H9 (cell line): ENCODE measurements at places on chromosomes 6 and 20. TPM values are rescaled to one million over a fixed set of nuclear protein-coding genes. Genes with fewer than 3 reads are reported as not detected.

DNA sequence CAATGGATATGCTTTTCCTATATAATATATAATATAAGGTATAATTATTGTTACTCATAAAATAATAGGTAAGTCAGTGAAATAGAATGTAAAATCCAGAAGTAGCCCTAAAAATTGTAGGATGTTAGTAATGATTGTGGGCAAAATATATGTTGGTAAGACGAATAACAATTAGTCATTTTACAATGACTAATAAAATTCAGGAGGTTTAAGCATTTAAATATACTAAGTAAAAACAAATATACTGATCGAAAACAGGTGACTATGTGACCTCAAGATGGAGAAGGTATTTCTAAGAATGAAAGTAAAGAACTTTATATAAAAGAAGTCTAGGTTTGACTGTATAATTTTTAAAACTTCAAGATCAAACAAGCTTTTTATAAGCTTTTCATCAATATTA is 28.9 kb downstream of the FUCA2 start:
- H3K27me3 ChIP-seq: no peaks in the 10 kb centered on the region
- no peaks in the 10 kb centered on the region for H3K4me1 ChIP-seq
- DNase-seq: no peak
- H3K27ac ChIP-seq: no peak overlapping the region
- H3K4me3 ChIP-seq: no peak overlapping the region
- H3K36me3 ChIP-seq: no peaks in the 10 kb centered on the region

ENPP5 gene
- 4.6 and 5.1 TPM in 2 replicates for total RNA-seq

GRCh38 chr6:156017838-156018237 is 562.2 kb upstream of the NOX3 start:
- no peak overlapping the region for H3K27ac ChIP-seq
- no peaks in the 10 kb centered on the region for H3K4me1 ChIP-seq
- no peaks in the 10 kb centered on the region for H3K36me3 ChIP-seq
- no peak for DNase-seq

DNA sequence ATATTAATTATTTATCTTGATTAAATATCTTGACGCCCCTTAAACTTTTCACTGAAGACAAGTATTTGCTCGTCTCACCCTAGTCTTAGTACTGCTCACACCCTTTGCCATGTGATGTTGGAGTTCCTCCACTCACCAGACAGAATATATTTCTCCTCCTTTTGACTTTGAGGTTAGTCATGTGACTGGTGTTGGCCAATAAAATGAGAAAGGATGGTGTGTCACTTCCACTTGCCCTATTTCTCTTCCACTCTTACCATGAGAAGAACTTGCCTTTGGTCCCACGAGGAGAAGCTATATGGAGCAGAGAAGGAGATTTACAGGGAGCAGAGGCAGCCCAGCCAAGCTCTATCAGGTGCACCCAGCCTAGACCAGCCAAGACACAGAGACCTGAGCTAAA is 64.9 kb upstream of the TAB2 start:
- H3K27ac ChIP-seq: no peak overlapping the region
- H3K4me1 ChIP-seq: no peaks in the 10 kb centered on the region
- DNase-seq: no peak
- no peaks in the 10 kb centered on the region for H3K36me3 ChIP-seq

DNA sequence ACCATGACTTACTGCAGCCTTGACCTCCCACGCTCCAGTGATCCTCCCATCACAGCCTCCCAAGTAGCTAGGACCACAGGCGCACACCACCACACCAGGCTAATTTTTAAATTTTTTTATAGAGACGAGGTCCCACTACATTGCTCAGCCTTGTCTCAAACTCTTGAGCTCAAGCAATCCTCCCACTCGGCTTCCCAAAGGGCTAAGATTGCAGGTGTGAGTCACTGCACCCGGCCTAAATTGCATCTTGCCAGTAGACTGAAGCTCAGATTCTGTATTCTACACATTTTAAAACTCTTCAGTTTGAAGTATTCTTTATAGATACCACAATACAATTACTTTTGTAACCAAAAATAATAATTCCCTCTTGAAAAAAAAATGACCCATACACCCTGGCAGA is 11.4 kb downstream of the NUDT3 start:
- H3K27me3 ChIP-seq: no peaks in the 10 kb centered on the region
- H3K36me3 ChIP-seq: no peaks in the 10 kb centered on the region
- H3K4me1 ChIP-seq: peaks cover 2% of the 10 kb centered on the region
- no peak overlapping the region for H3K27ac ChIP-seq

DNA sequence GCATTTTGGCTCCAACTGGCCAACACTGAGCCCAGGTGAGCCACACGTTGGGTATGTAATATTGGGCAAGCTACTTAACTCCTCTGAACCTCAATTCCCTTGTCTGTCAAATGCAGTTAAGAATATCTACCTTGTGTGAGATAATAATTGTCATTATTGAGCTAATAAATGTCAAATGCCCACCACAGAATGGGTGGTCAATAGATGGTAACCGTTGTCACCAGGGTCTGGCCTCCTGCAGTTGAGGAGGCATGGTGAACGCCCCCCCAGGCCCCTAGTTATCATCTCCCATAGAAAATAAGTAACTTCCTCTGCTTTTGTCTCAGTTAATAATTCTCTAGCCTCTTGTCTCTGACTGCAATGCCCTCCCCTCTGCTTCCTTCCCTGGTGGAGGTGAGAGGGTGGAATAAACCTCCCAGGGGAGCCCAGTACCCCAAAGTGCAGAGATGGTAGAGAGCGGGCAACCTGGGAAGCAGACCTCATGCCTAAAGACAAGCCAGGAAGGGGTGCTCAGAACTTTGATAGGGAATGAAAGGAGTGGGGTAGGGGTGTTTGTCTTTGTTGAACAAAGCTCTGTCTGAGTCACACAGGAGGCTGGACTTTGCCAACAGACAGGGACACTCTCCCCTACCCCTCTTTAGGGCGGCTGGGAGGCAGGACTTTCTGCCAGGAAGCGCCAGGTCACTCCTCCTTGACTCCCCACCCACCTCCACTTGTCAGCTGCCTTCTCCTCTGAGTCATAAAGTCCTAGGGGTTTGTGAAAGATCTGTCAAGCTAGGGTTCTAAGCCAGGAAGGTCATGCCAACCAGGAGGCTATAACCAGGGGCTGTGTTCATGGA is 1.3 kb upstream of the UNC5CL start:
- no peak overlapping the region for H3K4me3 ChIP-seq
- DNase-seq: no peak
- no peak overlapping the region for H3K27ac ChIP-seq

DNA sequence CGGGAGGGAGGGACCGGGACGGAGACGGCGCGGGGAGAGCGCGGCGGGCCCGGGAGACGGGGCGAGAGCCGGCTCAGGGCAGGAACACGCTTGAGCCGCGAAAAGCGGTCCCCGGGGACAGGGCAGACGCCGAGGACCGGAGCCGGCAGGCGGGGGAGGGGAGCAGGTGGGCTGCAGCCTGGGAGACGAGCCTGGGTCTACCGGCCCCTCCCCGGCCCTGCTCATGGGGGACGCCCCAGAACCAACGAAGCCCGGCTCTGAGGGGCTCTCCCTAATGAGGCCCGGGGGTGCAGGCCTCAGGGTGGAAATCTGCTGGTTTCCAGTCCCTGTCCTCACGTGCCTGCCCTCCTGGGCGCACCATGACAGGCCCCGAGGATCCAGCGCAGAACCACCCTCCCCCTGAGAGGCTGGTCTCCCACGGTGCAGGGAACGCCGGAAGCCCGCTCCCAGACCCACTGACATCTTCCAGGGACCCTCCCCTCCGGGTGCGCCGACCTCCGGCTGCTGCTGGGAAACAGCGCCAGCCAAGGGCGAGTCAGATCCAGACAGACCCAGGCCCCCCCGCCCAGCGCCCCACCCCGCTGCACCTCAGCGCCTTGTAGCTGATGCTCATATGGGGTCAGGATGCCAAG is 571 bp upstream of the EEF1A2 start:
- H3K4me1 ChIP-seq: no peaks in the 10 kb centered on the region
- H3K27ac ChIP-seq: no peak overlapping the region
- H3K27me3 ChIP-seq: peaks cover 4% of the 10 kb centered on the region; the same call in 1 of the 2 replicates
- peak overlapping the region; percentile 43 for H3K4me3 ChIP-seq
- peaks cover 6% of the 10 kb centered on the region; the same call in 1 of the 2 replicates for H3K36me3 ChIP-seq
- DNase-seq: peak; percentile 46

TTI1 gene
- 37.4 and 38.3 TPM in 2 replicates for total RNA-seq

GRCh38 chr20:61957961-61958715 is 107.5 kb downstream of the TAF4 start:
- no peaks in the 10 kb centered on the region for H3K4me1 ChIP-seq
- no peaks in the 10 kb centered on the region; the same call in 2 of the 3 replicates for H3K36me3 ChIP-seq
- no peak for DNase-seq
- H3K4me3 ChIP-seq: no peak overlapping the region
- H3K27me3 ChIP-seq: no peaks in the 10 kb centered on the region
- no peak overlapping the region for H3K27ac ChIP-seq

- DNase-seq: peak; percentile 65
- no peak overlapping the region for H3K4me3 ChIP-seq
- H3K36me3 ChIP-seq: no peaks in the 10 kb centered on the region
These were observed 46.2 kb downstream of the GJA10 start for GRCh38 chr6:89940225-89941027.
